ENCODE measurements at places on chromosomes 3 and 15.

GRCh38 chr3:170757038-170757437, 113.0 kb downstream of the RPL22L1 start:
- DNase-seq = no peak

DNA sequence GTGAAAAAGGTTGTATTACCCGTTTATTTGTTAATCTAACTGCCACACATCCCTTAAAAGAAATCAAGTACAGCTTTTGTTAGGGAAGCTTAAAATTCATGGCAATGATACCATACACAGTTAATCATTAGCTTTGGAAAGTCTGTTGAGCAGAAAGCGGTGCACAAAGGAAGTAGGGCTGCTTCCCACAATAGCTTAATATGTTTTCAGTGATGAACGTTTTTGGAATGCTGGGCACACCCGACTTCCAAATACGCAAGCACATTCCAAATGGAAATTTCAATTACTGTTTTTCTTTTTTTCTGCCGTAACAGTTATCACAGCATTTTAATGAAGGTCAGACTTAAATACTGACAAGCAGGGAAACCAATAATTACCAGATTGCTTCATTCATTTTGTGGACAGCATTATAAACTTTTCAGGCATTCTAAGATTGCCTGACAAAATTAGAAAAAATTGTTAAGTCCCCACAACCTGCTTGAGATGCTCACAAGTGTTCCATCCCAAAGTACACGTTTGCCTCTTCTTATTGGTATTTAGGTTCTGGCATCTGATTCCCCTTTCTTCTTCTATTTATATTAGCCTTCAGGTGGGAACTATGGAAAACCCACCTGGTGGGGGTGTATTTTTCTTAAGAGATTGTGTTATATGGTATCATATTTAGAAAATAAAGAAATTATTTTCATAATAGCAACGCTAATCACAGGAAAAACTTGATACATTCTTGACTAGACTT, 1.1 kb upstream of the ECT2 start:
- DNase-seq = peak; percentile 12

GRCh38 chr3:70771426-70772147, 459.1 kb upstream of the MDFIC2 start:
- DNase-seq = peak; percentile 3

DNA sequence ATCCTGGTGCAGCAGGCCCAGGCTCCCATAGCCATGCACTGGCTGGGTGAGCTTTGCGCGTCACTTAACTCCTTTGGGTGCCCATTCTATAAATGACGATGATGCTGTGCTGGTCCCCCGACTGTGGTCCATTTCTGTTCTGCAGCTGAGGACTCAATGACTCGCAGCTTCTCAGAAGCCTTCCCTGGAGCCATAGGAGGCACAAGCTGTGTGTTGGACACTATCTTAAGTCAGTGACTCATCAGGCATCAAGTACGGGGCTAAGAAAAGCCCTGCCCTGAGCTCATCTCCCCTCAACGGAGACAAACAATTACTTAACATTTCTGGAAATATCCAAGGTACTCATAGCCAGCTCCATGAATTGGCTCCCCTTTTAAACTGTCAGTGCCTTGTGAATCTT, 13.8 kb upstream of the MUSTN1 start:
- no peak for DNase-seq

GRCh38 chr3:102140116-102140515, 290.8 kb downstream of the NFKBIZ start:
- DNase-seq = no peak

DNA sequence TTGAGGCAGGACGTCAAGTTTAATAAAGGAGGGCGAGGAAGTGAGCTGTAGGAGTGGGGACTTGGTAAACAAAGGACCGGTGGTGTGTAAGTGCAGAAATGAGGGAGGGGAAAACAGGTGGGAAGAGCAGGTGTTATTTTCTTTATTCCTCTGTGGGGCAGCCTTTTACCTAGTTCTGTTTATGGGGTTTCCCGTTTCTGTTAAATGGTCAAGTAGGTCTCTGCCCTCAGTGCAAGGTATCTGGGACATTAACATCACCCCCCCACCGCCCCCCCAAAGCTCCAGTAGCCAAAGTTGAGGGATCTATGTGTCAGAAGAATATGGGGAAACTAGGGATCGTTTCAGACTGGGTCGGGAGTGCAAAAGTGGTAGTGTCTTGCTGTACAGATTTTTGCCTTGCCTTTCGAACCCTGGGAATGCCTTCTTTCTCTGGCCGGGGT, 893 bp downstream of the MGA start:
- no peak for DNase-seq

DNA sequence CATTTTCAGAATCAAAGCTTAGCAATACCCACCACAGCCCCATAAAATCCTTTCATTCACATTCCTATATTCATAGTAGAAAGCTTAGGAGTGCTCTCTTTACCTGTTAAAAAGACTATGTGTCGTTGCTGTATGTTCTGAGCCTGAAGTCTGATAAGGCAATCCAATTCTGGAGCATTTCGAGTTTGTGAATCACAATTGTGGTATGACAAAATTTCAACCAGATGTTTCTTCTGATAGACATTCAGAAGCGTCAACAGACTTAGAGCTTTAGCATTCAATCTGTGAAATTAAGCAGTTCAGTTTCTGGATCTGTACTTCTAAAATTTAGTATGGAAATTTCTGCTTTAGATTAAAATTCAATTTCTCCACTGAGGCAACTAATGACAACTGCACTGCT, 58.3 kb downstream of the TASOR start:
- no peak for DNase-seq

- no peak for DNase-seq
Measured at GRCh38 chr3:194138732-194139070, 2.8 kb downstream of the HES1 start.

GRCh38 chr3:50478671-50479260, 24.7 kb downstream of the CACNA2D2 start:
- DNase-seq = no peak

- no peak for DNase-seq
Measured at GRCh38 chr15:56208641-56209155, 35.0 kb downstream of the RFX7 start.

- DNase-seq = no peak
Measured at GRCh38 chr3:1292571-1293071, 199.8 kb downstream of the CNTN6 start.

- DNase-seq = no peak
Measured at GRCh38 chr15:71303977-71304376, 188.7 kb downstream of the THSD4 start.

- DNase-seq = peak; percentile 28
Measured at GRCh38 chr3:43620831-43621655, 768 bp downstream of the ANO10 start.

DNA sequence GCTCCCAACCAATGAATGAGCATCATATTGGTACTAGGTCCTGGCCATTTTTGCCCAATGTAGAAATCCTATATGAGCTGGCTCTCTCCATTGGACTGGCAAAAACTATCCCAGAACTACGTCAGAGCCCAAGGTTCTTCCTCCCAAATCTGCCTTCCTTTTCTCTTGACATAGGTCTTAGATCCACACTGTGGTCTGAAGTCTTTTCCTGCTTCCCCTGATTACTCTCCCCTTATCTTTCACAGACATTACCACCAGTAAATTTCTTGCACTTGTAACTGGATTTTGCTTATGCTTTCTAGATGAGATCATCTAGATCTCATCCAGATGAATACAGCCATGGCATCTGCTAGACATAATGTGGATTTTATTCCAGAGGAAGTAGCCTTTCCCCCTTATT, 141.2 kb upstream of the GADL1 start:
- no peak for DNase-seq

GRCh38 chr3:181326637-181327223, 337.2 kb upstream of the DNAJC19 start:
- peak; percentile 89 for DNase-seq

GRCh38 chr3:43062564-43063040, 43.3 kb downstream of the POMGNT2 start:
- DNase-seq = no peak

GRCh38 chr3:59254433-59254832, 204.6 kb upstream of the CFAP20DC start:
- no peak for DNase-seq

DNA sequence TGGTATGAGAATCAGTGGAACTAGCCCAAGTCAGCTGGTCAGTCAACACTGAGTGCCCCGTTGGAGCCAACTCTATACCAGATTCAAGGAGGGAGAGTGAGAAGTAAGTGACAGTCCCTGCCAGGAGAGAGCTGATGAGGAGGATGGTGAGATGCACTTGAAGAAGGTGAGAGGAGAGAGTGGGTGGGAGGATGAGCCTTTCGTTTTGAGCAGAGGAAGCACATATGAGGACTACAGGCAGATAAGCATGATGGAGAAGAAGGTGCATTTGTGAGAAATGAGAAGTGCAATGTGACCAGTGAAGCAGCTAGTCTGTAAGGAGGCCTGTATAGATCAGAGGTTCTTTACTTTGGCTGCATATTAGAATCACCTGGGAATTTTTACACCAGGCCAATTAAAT, 40.4 kb downstream of the NME9 start:
- DNase-seq = no peak

DNA sequence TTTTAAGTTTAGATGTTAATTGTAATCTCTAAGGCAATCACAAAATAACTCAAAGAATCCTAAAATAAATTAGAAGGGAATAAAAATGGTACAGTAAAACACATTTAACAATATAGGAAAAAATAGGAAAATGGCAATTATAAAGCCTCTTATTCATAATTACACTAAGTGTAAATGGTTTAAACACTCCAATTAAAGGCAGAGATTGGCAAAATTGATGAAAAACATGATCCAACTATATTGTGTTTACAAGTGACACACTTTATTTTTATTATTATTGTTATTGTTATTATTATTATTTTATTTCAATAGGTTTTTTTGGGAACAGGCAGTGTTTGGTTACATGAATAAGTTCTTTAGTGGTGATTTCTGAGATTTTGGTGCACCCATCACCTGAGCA, 48.7 kb upstream of the DYNC1LI1 start:
- DNase-seq = no peak

- no peak for DNase-seq
Measured at GRCh38 chr15:75346796-75347221, at the start of gene NEIL1. Gene NEIL1, plus strand, starts transcription at chr15:75347039. Its CDS starts 1,867 bp downstream, at chr15:75348906.

DNA sequence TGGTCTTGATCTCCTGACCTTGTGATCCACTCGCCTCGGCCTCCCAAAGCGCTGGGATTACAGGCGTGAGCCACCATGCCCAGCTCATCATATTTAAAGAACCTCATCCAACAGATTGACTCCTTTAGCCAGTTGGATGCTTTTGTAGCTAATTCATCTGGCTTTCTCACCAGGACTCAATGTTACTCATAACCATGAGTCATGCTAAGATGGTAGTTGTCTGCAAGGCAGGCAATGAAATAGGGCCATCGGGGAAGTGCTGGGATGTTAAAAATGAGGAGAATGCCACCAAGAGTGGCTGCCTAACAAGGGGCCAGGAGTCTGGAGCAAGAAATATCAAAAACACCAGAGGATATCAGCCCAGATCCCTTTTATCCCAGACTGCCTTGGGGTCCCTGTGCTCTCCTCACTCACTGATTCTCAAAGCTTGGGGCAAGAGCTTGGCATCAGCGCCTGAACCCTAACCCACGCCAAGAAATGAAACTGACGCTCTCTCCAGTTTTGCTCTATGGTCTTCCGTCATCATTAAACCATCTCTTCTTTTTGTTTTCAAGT, 7.4 kb upstream of the PCOLCE2 start:
- DNase-seq = no peak

GRCh38 chr3:84442533-84442932, 516.3 kb upstream of the CADM2 start:
- DNase-seq = no peak

- no peak for DNase-seq
Measured at GRCh38 chr3:10417847-10418246, 87.5 kb downstream of the ATP2B2 start.

DNA sequence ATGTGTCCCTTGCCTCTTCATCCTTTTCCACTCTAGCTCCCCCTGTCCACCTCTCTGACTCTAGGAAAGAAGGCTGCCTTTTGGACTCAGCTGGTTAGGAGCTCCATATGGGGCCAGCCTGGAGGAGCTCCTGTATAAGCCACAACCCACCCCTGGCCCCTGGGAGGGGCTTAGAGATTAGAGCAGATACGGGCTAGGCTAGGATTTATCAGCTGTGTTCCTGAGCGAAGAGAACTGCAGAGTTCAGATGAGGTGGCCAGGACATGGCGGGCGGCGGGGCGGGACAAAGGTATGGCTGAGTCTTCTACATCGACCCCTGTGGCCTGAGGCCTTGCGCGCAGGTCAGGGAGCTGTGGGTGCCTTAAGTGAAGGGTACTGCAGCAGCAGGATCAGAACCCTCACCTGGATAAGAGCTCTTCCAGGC, 7.9 kb downstream of the NBEAL2 start:
- DNase-seq = no peak

GRCh38 chr3:114756506-114757279, 390.4 kb downstream of the ZBTB20 start:
- peak; percentile 42 for DNase-seq

GRCh38 chr15:74127954-74128784, 2.2 kb upstream of the ISLR2 start:
- no peak for DNase-seq

DNA sequence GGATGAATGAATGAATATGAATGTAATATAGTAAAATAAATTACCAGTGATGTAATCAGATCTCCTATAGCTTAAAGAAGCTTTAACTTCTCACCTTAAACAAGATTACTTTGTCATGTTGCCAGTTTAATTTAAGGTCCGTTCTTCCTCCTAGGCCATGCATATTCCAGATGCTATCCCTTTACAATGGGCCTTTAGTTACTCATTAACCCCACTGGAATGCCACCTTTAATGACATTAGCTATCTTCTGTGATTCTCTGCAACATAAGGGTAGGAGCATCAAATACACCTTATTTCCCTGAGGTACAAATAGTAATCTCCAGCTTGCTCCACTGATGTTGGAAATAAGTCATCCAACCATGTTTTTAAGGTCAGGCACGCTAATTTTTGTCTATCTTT, 63.0 kb upstream of the TIMP4 start:
- no peak for DNase-seq

DNA sequence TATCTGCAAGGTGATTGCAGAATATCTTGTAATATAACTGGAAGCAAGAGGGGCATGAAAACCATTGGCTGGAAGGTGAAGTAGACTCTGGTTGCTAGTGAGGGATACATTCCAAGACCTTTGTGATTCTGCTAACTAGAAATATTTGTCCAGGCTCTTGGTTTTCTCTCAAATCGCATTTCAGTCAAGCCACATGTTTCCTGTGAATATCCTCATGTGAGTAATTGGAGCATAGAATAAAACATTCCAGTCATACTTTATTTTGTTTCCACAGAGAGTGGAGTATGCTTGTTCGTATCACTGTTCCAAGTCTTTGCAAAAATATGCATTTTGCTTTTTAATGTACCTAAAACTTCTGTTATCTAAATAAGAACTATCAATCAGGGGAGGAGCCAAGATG, 850.0 kb downstream of the EPHA3 start:
- DNase-seq = no peak

GRCh38 chr3:71524672-71525071, 58.9 kb downstream of the FOXP1 start:
- DNase-seq = no peak
